Bronchial epithelial cell (primary cell): ENCODE measurements at places on chromosomes 5 and 9. TPM values are rescaled to one million over a fixed set of nuclear protein-coding genes. Genes with fewer than 3 reads are reported as not detected.
A peak's percentile ranks its signal among the peaks of the same experiment; 100 is the strongest.

DNA sequence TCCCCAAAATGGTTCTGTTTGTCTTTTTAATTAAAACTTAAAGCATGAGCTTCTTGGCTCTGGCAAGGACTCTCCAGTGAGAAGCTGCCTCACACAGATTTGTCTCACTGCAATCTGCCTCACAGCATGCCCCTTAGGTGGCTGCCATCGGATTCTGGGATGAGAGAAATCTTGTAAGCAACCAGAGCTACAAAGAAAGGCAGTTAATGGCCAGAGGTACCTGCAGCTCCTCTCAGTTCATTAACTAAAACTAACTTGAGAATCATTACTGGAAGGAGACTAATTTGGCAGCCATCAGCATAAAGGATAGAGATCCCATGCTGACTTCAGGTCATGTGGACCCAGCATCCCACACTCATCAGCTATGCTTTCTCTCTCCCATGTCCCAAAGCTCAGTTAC, 220.6 kb upstream of the DMAC1 start:
- DNase-seq = no peak

GRCh38 chr5:16936989-16937438, 926 bp upstream of the MYO10 start:
- DNase-seq = peak; percentile 87

- DNase-seq = no peak
Measured at GRCh38 chr5:128644863-128645262, 106.8 kb upstream of the FBN2 start.

Gene FOXD4L5
- total RNA-seq = under 0.01 and 0.13 TPM in 2 replicates

- DNase-seq = peak; percentile 71
Measured at GRCh38 chr9:131743501-131743900, 3.6 kb upstream of the RAPGEF1 start.

Gene PCDHGB3
- under 0.01 and 0.77 TPM in 2 replicates for total RNA-seq

Gene TTC16
- total RNA-seq = not detected in 2 replicates

Gene FGD3
- 0.26 and 1.0 TPM in 2 replicates for total RNA-seq

- DNase-seq = peak; percentile 33
Measured at GRCh38 chr9:1606253-1606652, 408.9 kb upstream of the SMARCA2 start.

- DNase-seq = peak; percentile 90
Measured at GRCh38 chr9:92771309-92771708, 6.7 kb upstream of the BICD2 start.

GRCh38 chr5:50711280-50711679, 44.8 kb downstream of the PARP8 start:
- DNase-seq = no peak

DNA sequence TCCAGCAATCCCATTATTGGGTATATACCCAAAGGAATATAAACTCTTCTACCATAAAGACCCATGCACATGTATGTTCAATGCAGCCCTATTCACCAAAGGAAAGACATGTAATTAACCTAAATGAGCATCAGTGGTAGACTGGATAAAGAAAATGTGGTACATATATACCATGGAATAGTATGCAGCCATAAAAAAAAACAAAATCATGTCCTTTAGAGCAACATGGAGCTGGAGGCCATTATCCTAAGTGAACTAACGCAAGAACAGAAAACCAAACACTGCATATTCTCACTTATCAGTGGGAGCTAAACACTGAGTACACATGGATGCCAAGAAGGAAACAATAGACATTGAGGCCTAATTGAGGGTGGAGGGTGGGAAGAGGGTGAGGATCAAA, 27.8 kb downstream of the DTWD2 start:
- no peak for DNase-seq

DNA sequence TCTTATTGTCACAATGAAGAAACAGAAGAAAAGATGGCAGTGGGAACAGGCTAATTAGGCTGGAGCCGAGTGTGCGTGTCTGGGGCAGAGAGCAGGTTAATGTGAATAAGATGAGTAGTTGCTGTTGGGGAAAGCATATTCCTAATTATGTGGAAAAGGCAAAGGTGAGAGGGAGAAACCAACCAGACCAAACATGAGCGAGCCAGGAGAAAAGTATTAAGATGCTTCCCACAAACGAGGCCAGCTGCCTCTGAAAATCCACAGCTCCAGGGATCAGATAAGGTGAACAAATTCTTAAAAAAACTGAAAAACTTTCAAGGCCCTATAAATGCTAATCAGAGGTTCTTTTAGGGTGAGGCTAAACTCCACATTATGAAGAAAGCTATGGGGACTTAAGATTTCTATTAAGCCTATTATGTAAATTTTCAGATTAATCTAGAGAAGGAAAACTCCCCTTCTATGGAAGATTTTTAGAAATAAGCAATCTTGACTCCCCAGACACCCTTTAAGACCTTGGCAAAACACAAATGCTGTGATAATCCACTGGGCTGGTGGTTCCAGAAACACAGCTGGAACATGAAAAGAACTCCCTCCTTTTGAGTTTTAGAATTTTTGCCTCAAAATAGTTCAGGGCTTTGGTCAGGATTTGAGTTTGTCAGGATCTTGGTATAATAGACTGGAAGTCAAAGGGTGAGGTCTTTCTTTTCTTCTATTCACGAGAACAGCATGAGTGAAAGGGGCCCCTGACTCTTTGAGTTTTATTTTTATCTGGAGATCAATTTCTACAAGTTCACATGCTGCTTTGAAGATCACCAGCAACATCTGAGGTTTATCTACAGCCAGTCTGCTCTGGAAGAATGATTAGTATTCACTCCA, 238.1 kb downstream of the SPOCK1 start:
- no peak for DNase-seq

GRCh38 chr5:38384396-38384795, 126.0 kb downstream of the EGFLAM start:
- no peak for DNase-seq

DNA sequence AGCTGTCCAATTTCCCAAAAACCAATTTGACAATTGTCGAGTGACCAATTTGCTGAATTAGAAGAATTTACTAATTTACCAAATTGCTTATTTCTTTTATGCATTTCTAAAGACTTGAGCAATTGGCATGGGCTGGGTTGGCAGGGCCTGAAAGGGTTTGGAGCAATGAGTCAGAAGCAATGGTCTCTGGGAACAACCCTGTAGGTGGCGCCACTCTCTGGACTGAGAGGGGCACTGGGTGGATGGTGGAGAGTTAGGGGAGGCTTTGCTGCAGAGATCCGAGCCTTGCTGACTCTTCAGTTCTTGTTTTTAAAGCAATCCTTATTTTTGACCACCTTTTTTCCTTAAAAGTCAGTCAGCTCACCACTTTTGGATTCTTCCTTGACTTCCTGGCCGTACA, 71.5 kb upstream of the RPS23 start:
- peak; percentile 28 for DNase-seq

- peak; percentile 31 for DNase-seq
Measured at GRCh38 chr9:135925496-135926133, 18.3 kb upstream of the CAMSAP1 start.

- DNase-seq = no peak
Measured at GRCh38 chr9:84937581-84937980, 268.1 kb downstream of the NTRK2 start.

DNA sequence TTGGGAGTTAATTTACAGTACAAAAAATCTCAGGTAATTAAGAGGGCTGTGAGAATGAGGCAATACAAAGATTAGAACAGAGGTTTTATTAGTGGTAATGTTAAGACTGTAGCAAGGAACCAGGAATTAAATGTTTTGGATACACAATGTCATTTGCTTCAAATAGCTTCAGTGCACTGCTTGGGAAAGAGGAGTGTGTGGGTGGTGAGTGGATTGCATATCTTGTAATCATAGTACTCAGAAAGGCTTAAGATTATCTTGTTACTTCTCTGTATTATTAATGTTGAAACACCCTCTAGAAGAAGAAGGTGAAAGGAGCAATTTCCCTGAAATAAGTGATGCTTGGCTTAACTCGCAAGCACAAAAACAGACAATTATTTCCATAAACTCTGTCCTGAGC, 21.0 kb upstream of the TBCA start:
- DNase-seq = no peak

GRCh38 chr5:38783011-38783561, 62.7 kb upstream of the OSMR start:
- DNase-seq = peak; percentile 46

GRCh38 chr9:1539216-1539615, 475.9 kb upstream of the SMARCA2 start:
- DNase-seq = no peak

DNA sequence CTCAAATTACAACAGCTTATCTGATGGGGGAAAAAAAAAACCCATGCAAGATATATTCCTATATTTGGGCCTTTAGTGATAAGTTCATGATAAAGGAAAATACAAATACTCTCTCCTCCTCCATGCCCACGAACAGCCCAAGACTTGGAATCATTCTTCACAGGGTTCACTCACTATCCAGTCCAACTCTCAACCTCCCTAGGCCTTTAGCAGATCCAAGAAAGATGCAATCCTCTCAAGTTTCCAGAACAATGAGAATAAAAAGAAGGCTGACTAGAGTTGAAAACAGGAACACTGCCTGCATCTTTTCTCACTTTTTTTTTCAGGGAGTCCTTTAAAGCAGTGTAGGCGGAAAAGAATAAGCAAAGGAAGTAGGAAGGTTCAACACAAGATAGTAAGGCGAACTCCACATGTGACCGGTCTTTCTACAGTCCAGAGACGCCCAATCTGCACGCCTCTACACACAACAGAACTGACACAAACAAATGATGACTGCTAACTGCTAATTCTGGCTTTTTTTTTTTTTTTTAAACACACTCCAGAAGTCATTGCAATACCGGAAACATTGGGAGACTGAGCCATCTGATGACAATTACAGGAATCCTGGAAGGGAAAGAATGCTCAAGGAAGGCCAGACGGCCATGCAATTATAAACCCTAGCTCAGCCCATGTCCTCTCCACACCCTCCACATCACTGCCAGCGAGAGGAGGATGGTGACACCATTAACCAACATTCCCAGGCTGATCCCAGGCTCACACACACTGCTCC, 75.4 kb downstream of the BNC2 start:
- DNase-seq = no peak

Gene PTPRD
- 2.9 and 10.9 TPM in 2 replicates for total RNA-seq

DNA sequence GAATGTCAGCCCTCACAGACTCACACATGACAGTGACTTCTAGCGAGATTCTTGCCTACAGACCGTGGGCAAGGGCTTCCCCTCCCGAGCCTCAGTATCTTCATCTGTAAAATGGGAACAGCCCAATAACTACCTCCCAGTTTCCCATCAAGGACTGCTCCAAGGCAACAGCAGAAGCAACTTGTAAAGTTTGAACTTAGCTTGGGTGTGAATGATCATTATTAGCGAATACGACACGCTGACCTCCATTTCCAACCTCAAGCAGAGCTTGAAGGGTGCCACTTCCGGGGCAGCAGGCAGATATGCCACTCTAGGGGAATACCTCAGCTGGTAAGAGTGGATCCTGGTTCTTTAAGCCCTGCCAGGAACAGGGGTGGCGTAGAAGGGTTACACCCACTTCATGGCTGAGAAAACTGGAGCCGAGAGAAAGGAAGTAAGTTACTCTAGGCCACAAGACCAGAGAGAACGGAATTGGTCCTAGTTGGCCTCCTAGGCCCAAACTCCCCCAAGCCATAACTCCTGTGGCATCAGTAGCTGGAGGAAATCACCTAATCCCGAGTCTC, 2.0 kb downstream of the RNF44 start:
- peak; percentile 49 for DNase-seq

Gene ANXA1
- 1,561 and 3,061 TPM in 2 replicates for total RNA-seq
